ENCODE measurements at places on chromosomes 5 and 9.

DNA sequence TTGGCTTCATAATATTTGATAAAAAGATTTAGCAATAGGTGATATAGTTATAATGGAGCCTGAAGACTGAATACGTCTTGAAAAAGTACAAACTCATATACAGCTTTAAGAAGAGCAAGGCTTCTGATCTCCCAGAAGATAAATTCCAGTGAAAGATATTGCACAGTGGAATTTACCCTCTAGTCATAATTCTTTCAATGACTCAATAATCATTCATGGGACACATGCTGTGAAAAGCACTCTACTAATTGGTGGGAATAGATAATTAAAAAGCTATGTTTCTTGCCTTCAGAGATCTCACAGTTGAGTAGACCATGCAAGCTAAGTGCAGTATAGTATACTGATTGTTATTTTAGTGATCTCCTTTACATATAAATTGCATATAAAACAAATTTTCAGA, 538.6 kb upstream of the CYLC2 start:
- no peak for DNase-seq

- no peak for DNase-seq
Measured at GRCh38 chr5:102532123-102532522, 33.3 kb upstream of the SLCO6A1 start.

GRCh38 chr5:76861612-76862011, 11.8 kb downstream of the S100Z start:
- DNase-seq: no peak

- DNase-seq: no peak
Measured at GRCh38 chr5:151153300-151153699, 4.3 kb downstream of the ANXA6 start.

GRCh38 chr5:132763181-132764036, 13.6 kb downstream of the SEPTIN8 start:
- DNase-seq: no peak

DNA sequence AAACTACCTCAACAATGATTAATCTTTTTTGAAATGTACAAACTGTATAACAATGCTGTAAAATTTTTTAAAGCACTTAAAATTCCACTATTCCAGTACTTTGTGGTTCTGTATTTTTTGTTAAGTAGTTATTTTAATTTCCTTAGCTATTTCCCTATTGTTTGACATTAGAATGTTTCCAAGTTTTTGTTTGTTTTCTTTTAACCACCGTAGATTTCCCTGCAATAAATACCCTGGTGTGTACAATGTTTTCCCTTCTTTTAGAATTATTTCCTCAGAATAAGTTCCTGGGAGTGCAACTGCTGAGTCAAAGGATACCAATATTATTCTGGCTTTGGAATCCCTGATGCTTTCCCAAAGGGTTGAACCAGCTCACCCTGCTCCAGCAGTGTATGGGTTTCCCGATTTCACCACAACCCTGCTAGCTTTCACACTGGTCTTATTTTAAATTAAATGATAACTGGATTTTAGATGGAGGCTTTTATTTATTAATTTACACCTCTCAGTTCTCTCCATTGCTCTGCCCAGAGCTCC, 20.6 kb upstream of the ANGPTL2 start:
- no peak for DNase-seq

- DNase-seq: no peak
Measured at GRCh38 chr9:90090997-90091396, 486.2 kb downstream of the GADD45G start.

- DNase-seq: no peak
Measured at GRCh38 chr9:106420511-106420944, 442.4 kb upstream of the ZNF462 start.

DNA sequence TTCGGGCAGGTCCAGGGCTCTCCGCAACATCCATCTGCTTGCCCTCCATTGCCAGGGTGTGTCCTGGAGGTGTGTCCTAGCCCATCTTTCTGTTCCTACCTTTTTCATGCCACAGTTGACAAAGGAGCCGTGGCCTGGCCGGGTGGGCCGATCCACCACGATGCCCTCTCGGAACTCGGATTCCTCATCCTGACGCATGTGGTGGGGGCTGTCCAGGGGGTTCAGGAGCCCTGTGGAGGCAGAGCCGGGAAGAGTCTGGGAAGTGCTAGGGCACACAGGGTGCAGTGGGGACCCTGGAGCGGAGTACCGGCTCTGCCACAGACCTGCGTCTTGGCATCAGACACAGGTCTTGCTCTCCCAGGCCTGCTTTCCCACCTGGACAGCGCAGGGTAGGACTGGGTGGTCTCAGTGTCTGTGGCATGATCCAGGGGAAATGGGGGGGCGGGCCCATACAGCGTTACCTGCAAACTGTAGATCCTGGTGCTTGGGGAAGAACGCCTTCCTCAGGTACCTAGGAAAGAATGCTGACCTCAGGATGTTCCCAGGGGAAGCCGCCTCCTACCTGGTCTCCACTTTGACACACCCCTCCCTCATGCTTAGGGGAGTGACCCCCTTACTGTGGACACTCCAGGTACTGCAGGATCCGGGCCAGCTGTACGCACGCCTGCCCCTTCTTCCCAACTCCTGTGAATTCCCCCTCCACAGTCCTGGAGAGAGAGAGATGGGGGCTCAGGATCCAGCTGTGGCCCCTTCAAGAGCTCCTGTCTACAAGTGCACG, 3.5 kb downstream of the SPOUT1 start:
- no peak for DNase-seq

- DNase-seq: no peak
Measured at GRCh38 chr5:143801252-143801939, 10.6 kb upstream of the HMHB1 start.

GRCh38 chr9:80049096-80049782, 477.5 kb downstream of the TLE4 start:
- DNase-seq: no peak

GRCh38 chr5:169777159-169777558, 140.1 kb downstream of the DOCK2 start:
- no peak for DNase-seq

DNA sequence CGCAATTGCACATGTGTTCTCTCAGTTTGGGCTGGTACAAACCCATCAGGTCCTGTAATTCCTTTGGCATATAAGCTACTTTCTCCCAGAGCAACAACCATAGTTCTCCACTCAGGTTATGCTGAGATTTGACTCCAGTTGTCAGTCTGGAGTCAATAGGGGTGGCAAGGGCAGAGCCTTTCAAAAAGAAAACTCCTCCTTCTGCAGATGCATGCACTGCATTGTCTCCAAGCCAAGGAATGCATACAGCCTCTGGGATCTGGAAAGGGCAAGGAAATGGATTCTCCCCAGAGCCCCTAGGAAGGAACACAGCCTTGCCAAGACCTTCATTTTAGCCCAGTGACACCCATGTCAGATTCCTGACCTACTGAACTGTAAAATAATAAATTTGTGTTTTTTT, 31.0 kb upstream of the GZMA start:
- DNase-seq: no peak

DNA sequence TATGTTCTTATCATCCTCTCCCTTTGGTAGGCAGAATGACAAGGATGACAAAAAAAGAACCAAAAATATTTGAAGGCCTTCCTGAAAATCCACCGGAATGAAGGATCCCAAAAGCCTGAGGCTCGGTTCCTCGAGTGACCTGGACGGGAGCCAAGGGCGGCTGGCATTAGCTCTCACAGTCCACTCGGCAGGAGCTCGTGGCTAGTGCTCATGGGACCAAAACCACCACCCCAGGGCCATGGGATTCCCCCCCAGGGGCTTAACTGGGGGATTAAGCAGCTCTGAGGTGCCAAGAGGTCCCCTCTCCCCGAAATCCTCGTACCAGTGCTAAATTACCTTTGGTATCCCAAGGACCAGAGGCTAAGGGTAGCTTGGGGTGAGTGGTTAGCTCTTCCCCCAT, 586 bp upstream of the PDZD2 start:
- no peak for DNase-seq

DNA sequence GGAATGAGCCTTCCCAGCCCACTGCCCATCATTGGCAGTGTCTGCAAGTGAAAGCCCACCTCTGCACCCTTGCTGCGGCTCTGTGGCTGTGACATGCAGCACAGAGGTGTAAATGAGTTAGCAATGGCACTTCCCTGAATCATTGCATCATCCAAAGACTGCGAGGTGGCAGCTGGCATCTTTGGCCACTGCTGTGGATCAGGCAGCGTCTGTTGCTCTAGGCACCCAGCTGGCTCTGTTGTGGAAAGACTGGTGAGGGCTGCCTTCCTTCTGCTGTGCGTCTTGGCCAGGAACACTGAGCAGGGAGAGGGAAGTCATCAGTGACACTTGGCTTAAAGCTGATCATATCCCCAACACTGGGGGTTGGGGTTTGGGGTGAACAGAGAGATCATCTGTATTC, 64.5 kb downstream of the MFAP3 start:
- no peak for DNase-seq

GRCh38 chr9:115118879-115119218, 892 bp upstream of the TNC start:
- no peak for DNase-seq

DNA sequence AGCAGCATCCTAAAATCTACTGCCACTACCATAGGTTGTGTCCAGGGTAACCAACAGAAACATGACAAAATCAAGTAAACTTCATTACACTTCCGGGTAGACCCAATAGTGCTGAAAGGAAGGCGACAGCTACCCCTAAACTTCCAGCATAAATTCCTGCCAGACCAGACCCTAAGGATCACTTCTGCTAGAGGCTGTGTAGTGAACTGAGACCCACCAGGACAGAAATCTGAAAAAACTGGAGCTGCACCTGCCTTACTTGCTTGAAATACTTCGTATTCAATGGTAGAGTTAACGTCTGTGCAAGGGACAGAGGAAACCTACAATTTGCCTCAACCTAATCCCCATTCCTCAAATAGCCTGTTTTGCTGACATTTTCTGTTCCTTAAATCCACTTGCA, 1.0 kb upstream of the SECISBP2 start:
- DNase-seq: no peak

DNA sequence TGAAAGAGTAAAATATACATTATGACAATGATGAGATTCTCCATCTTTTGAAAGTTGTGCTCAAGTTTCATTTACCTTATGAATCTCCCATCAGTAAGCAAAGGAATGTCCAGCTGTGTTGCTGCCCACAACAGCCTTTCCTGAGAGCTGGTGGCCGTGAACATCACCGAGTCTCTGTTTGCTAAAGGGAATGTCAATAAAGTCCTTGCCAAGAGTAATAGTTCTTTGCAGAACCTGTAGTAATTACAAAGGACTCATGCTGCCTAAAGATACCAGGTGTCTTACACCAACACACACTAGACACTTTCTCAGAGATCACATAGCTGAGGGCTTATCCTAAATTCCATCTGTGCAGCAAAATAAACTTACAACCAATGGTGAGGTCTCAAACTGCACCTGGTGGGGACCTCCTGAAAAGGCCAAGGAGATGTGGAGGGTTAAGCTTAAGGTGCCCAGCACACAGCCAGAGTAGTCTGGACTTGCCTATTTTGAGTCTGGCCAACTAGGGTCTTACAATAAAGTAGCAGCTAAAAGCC, 111.1 kb upstream of the DAPK1 start:
- no peak for DNase-seq

DNA sequence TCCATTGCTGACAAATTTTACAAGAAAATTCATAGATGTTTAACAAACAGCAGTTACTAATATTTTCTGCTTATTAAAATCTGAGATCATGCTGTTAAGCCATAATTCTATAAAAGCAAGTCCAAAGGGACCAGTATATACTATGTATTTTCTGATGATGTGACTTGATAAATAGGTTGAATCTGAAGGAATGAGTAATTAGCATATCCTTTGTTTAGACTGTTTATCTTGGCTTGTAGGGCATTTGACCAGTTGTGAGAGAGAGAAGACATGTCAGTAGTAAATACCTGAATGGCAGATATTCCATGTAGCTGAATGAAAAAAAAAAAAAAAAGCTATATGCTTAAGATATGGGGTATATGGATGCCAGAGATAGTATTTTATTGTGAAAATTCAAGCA, 14.6 kb downstream of the CPEB4 start:
- no peak for DNase-seq

GRCh38 chr5:116395631-116396203, 178.9 kb downstream of the SEMA6A start:
- no peak for DNase-seq

- no peak for DNase-seq
Measured at GRCh38 chr5:50889790-50890189, 223.4 kb downstream of the PARP8 start.

DNA sequence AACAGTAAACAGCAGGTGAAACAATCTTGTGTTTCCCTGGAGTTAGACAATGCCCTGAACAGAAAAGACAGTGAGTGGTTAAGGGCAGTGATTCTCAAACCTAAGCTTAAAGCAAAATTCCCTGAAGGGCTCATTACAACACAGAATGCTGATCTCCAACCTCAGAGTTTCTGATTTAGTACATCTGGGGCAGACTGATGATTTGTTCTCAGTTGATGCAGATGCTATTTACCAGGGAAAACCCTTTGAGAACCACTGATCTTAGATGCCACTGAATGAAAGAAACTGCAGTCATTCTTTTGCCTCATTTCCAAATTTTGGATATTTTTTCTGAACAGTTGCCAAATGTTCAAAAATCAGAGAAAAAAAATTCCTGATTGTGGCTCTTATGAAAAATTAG, 18.7 kb upstream of the ADAM19 start:
- DNase-seq: no peak

- no peak for DNase-seq
Measured at GRCh38 chr5:167678481-167678880, 613.0 kb upstream of the WWC1 start.

DNA sequence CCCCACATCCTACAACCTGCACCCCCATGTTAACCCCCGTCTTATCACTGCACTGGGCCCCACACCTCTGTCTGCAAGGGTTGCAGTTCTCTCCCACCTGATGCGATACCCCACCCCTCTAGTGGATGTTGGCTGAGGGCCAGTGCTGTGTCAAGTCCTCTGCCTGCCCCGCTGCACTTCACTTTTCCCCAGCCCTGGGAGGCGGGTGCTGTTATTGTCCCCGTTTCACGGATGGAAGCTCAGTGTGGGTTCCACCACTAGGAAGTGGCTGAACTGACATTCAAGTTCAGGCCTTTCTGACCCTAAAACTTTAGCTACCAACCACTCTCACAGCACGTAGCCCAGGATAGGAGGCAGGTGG, 3.5 kb downstream of the SNCB start:
- peak; percentile 23 for DNase-seq

DNA sequence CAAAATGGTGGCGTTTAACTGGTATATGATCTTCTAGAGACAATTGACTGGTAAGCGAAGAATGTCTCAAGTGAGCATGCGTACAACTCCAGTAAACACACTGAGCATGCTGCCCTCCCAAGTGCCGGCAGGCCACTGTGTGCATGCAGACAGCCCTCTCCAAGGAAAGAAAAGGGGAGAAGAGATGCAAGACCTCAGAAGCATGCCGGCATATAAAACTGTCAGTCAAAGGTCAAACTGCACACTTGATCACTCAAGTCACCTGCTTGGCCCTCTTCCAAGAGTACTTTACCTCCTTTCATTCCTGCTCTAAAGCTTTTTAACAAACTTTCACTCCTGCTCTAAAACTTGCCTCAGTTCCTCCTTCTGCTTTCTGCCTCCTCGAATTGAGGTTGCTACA, 910.2 kb downstream of the TAF11L14 start:
- DNase-seq: peak; percentile 4

DNA sequence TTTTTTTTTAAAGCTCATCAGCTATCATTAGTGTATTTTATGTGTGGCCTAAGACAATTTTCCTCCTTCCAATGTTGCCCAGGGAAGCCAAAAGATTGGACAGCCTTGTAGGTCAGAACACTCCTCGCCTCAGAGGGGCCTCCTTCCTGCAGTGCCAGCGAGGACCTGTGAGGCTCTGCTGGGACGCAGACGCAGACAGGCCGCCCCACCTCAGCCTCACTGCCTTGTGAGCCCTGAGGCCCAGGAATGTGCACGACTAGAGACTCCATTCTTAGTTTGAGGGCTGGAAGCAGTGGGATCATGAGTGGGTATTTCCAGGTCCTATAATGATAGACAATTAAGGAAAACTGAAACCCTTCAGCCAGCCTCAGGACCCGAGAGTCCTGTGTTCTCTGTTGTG, 85.4 kb downstream of the PJA2 start:
- no peak for DNase-seq

Data from RPMI8226 (cell line).